NCI-H1694 treated with DMSO at 0.1 percent for 48 hours (cell line): ENCODE measurements at places on chromosomes 16 and 17.

DNA sequence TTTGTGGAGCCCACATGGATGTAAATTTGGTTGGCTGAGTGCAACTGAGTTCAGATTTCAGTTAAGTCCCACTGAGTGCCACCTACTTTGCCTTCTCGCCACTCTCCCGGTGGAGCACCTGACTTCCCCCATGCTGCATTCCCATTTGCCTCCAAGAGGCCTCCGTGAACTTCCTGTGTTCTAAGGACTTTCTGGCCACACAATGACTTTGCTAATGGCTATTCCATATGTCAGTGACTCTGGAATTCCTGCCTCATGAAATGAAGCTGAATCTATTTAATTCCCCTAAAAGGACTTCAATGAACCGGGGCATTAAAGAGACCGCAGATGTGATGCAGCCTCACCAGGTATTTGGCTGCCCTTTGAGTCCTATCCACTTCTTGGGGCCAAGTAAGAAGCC is 29.9 kb downstream of the ABCC12 start:
- DNase-seq, result no peak

DNA sequence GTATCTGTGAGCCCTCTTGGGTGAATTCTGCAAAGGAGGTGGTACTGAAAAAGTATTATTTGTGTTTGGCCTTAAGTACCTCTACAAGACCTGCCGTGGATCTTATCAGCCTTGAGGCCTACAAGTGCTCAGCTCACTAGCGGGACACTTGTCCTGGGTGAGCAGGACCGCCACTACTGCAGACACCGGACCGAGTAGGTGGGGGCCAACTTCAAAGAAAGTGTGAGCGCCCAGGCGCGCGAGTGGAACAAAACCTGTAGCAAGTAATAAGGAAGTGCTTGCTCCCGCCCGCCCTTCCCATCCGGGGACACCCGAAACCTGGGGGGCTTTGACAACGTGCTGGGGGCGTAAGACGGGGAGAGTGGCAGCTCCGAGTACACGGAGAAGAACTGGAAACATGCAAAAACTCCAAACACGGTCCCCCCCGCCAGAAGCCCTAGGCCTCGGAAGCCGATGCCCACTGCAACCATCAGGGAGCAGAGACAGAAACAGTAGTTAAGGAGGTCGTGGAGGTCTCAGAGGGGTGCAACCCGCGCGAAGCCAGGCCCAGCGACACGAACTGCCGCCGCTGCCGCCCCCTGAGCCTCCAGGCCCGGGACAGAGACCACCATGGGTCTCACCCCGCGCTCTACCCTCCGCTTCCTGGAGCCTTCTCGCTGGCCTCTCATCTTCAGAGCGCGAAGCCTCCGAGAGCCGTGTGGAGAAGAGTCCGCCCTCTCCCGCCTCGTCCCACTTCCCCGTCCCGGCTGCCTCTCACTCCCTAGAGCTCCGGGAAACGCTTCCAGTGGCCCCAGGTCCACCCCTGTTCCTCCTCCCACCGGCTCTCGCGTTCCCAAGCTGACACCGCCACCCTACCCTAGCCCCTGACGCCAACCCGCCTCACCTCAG is 537 bp downstream of the CNOT1 start:
- DNase-seq, result peak; percentile 34

DNA sequence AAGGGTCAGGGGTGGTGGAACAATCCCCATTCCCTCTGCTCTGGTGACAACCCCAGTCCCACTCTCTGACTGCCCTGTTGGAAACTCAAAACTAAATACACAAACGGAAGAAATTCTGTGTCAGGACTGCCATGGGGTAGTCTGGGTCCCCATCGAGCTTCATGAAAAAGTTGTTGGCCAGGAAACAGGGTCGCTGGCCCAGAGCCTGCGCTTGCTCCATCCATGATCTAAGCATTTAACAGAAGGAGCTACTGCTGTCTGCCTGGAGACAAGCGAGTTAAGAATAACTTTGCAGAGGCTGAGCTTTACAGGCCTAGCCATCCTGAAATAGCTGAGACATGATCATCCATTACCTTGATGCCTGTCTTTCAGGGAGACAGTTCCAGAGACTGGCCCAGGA is 32.4 kb upstream of the MYH10 start:
- DNase-seq, result no peak

DNA sequence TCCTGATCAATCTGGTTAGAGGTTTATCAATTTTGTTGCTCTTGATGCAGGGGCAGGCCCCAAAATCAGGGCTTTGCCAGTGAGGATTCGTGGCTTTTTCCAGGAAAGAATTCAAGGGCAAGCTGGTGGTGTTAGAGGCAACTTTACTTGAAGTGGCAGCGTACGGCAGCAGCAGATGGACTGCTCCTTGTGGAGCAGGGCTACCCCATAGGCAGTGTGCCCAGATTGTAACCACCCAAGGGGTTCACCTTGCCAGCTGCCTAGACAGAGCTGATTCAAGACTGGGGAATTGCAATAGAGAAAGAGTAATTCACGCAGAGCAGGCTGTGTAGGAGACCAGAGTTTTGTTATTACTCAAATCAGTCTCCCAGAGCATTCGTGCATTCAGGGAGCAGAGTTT is 16.7 kb downstream of the DRC7 start:
- no peak for DNase-seq

DNA sequence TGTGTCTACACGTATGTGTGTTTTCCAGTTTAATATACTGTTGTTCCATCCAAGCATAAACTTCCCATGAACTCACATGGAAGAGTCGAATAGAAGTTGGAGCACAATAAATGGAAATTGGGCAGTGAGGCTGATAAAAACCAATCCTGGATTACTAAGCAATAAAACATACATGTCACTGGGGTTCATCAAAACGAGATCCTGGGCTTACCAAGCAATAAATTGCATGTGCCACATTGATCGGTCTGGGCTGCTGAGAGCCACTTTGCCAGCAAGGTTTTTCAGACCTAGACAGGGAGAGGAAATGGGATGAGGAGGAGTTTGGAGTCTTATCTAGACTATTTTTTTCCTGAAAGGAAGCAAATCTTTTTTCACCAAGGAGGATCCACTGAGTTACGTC is 322.3 kb upstream of the C16orf82 start:
- DNase-seq, result no peak

DNA sequence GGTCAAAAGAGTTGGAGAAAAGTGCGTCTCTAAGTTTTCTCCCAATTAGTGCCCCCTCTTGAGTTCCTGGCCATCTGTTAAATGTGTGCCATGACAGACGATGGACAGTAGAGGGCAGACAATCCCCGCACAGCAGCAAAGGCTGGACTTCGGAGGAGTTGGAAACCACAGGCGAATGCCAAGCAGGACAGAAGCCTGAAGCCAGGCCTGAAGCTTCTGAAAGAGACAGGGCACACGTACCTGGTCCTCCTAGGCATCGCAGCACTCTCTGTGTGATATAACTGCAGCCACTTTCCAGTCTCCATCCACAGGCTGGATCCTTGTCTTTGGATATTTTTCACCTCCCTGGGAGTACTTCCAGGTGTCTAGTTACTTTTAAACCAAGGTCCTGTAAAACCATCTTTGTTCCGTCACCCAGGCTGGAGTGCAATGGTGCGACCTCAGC is 14.5 kb downstream of the C17orf100 start:
- peak; percentile 39 for DNase-seq

GRCh38 chr16:55257966-55258613 is 65.9 kb upstream of the IRX6 start:
- no peak for DNase-seq

DNA sequence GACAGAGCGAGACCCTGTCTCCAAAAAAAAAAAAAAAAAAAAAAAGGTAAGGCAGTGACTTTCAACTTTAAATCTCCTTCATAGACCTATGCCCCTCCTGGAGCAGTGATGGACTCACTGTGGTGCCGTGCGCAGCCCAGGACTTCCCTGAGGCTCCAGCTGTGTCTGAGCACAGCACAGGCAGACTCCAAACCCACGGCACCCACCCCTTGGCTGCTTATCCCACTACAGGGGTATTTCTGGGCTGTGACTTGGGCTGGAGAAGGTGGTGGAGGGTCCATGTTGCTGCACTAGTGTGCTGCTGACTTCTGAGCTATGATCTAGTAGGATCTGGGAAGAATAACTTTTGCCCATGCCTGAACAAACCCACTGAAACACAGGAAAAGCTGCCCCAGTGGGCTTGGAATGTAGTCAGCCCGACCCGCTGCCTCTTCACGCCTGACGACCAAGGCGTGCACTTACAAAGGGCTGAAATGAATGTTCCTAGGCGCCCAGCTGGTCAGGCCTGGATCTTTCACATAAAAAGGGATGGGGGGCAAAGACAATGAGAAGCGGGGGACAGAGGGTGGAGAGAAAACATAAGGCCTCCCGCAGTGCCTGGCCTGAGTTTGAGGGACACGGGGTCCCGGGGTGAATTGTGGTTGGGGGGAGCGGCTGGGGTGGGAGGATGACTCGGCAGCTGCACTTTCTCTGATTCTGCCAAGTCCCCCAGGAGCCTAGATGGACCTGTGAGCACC is 83.0 kb downstream of the IRF8 start:
- DNase-seq, result no peak

DNA sequence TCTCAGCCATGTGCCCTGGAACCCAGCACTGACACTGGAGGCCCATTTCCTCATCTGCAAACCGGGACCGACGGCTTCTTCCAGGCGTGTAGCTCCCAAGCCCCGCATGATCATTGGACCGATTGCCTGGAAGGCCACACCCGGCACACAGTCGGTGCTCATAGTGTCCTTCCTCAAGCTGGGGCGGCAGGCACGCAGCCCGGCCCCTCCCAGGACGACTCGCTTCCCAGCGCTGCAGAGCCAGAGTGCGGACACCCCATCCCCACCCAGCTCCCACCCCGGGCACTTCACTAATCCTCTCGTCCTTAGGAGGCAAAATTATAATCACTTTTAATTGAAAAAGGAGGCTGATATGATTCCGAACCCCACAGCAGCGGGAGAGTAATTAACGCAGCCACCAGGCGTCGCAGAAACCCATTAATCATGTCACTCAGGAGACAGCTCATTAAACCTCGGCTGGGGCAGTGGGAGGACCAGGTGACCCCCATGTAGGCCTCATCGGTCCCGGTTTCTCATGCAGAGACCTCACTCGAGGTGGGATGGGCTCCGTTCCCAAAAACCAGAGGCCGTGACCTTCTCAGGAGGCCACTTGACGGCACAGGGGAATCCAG is 33.1 kb downstream of the ZNF469 start:
- DNase-seq, result peak; percentile 24

DNA sequence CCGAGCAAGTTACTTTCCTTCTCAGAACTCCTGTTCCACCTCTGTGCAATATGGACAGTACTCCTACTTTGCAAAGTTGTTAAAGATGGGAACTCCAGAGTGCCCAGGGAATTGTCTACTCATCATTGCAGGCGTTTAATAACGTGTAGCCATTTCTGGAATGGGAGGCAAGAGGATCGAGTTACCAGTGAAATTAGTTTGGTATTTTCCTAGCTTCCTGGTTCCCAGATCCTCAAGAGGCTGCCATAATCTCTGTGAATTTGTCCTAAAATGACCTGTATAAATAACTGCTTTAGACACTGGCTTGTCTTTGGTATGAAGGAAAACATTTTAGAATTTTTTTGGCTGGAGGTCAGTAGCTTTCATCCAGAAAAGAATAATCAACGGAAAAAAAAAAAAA is 27.7 kb downstream of the WWOX start:
- DNase-seq, result no peak

GRCh38 chr17:41687828-41688640 is 651 bp upstream of the EIF1 start:
- peak; percentile 71 for DNase-seq

- no peak for DNase-seq
Measured at GRCh38 chr16:80852261-80852872, 48.0 kb upstream of the CDYL2 start.

- DNase-seq, result peak; percentile 87
Measured at GRCh38 chr17:80109713-80110446, 8.5 kb downstream of the GAA start.

GRCh38 chr17:79131701-79132100 is 57.1 kb downstream of the ENGASE start:
- DNase-seq, result no peak

DNA sequence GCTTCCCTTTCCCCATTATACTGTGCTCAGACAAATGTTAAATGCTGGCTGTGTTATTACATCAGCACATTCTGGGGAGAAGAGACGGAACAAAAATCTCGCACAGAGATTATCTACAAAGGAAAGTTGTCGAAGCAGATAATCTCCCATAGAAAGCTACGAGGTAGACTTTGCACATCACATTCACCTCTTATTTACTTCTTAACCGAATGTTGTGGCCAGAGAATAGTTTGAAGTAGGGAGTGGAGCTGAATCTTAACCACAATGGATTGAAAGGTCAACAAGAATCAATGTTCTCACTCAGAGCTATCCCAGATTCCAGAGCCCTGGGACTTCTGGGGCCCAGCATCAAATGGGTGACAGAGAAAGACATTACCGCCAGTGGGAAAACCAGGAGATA is 28.4 kb upstream of the LONP2 start:
- no peak for DNase-seq

- no peak for DNase-seq
Measured at GRCh38 chr16:27827765-27828164, 235.7 kb downstream of the GSG1L start.

DNA sequence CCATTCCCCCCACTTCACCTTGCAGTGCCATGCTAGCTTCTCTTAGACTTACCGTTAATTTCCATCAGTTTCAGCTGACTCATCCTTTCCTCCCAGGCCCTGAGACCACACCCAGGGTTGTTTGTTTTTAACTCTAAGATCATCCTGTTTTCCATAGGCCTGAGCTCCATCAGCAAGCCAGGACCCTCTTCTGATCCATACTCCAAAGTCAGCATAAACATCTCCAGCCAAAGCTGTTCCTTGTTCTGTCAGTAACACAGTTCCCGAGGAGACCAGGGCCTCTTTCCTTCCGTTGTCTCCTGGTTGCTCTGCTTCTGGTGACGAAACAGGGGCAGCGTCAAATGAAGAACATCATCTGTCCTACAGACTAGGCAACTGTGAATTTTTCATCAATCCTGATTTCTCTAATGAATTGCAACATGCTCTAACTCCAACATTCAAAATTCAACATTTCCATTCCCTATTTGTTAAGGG is 83.8 kb upstream of the HNF1B start:
- DNase-seq, result no peak

DNA sequence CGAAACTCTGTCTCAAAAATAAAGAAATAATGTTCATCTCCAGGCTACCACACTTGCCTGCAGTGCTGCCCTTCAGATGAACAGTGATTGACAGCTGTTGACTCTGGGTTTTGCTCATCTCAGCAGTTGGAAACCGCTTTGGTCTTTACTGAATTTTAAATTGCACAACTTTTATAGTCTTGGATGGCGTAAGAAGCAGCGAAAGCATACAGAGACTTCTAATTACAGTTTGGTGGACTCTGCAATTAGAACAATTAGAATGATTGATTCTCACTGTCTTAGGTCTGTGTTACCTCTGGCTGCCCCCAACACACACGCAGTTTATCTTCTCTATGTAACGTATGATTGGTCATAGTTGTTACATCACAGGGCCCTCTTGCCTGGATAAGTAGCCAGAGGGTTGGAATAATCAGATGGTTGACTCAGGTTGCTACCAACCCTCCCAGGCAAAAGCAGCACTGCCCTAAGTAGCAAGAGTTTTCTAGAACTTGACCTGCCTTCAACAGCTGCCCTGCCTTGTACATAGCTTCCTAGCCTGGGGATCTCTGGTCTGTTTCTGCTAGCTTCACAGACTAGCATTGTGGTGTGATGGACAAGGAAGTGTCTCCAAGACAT is 1.9 kb upstream of the NAT9 start:
- DNase-seq, result no peak
